Hippocampal formation (tissue), 2 donors: ENCODE measurements at places on chromosomes 12 and 14.
A peak's percentile ranks its signal among the peaks of the same experiment; 100 is the strongest.

DNA sequence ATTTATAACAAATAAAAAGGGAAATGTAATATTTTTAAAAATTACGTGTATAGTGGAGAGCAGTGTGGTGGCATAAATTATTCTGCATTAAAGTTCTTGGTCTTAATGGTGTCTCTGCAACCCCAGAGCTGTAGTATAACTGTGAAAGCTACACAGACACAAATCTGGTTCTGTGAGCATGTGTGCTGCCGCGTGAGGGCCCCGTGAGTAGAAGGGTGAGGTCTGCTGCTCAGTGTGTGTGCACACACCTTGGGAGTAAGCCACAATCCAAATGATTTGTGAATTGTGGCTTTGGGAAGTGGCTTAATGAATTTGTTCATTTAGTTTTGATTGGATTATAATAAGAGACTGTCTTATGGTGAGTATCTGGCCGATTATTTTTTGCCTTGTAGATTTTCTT lies 16.8 kb downstream of the PELI2 start:
- no peak for DNase-seq

DNA sequence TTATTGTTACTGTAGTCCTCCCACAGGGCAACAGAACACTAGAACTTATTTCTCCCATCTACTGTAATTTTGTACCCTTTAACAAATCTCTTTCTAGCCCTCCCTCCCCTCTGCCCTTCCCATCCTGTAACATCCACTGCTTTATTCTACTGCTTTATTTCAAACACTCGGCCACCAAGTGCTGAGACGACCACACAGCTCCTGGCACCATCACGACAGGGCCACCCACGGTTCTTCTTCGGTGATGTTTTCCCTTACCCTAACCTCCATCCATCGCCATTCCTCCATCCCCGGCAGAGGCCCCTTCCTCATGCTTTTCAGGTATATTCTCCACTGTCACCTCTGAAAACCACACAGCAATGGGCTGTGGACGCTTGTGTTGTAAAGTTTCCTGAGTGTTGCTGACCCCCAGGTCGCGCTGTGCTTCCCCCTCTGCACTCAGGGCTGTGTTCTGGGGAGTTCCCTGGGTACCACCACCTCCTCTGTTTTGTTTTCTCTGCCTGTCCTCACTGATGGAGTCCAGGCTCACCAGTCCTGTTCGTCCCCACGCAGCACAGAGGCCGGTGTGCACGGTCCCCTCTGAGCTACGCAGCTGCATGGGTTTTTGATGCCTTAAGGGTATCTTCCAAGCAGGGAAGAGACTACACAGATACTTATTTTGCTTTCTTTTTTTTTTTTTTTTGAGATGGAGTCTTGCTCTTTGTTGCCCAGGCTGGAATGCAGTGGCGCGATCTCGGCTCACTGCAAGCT lies 207.2 kb upstream of the TMEM132C start:
- DNase-seq = no peak

- no peak for DNase-seq
These were observed 51.0 kb downstream of the ST8SIA1 start for GRCh38 chr12:22283508-22283907.

GRCh38 chr14:36517242-36518030 lies 2.6 kb downstream of the NKX2-1 start:
- DNase-seq = no peak

GRCh38 chr12:11840366-11840765 lies 190.9 kb downstream of the ETV6 start:
- DNase-seq = no peak

DNA sequence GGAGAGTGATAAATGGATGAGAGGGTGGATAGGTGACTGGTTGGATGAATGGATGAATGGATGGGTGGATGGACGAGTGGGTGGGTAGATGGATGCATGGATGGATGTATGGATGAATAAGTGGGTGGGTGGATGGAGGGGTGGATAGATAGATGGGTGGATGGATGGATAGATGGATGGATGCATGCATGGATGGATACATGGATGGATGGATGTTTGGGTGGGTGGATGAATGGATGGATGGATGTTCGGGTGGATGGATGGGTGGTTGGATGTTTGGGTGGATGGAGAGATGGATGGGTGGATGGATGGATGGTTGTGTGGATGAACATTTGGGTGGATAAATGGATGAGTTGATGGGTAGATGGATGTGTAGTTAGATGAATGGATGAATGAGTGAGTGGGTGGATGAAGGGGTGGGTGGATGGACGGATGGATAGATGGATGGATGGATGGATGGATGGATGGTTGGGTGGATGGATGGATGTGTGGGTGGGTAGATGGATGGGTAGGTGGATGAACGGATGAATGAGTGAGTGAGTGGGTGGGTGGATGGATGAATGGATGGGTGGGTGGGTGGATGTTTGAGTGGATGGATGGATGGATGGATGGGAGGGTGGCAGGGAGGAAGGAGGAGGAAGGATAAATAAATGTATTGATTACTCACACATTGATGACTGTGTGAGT lies 9.7 kb upstream of the TMEM179 start:
- no peak for DNase-seq

- no peak for DNase-seq
These were observed 19.3 kb downstream of the CCDC62 start for GRCh38 chr12:122793685-122794106.

- DNase-seq = no peak
These were observed 173.3 kb downstream of the ANO2 start for GRCh38 chr12:5771756-5772155.

DNA sequence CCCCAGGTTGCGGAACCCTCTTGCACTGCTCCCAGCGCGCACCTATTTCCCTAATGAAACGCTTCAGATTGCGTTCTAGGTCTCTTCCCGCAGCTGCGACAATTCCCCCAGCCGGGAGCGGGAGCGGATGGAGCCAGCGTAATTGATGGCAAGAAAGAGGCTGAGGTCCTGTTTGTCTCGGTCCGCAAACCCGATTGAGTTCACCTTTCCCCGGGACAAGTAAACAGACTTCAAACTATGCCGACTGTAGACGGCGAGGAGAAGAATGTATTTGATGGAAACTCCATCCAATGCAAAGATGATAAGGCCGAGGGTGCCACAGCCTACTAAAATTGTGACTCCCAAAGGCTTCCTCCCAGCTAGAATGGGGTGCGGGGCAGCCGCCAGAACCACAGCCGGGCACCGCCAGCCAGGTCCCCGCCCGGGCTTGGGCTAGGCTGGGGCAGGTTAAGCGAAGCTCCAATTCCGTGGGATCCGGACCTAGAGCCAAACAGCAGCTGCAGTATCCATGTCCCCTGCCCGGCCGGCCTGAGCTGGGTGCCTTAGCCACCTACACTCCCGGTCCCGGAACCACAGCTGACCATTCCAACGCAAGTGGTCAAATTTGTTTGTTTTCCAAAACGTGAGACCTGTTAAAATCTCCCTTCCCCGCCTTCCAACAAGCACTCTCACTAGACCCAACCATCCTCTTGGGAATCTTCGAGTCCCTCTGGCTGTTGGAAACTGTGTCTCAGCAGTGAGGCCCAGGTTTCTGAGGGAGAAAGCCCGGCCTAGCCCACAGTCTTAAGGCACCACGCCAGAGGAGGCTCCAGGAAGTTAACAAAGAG lies 5.5 kb downstream of the NKX2-1 start:
- no peak for DNase-seq

DNA sequence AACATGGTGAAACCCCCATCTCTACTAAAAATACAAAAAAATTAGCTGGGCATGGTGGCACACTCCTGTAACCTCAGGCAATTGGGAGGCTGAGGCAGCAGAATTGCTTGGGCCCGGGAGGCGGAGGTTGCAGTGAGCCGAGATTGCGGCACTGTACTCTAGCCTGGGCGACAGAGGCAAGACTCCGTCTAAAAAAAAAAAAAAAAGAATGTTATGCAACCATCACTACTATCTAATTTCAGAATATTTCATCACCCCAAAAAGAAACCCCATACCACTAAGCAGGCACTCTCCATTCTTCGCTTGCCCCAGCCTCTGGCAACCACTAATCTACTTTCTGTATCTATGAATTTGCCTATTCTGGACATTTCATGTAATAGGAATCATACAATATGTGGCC lies 68.8 kb upstream of the AMN start:
- no peak for DNase-seq

GRCh38 chr14:31550589-31550988 lies 10.6 kb upstream of the NUBPL start:
- no peak for DNase-seq

GRCh38 chr14:24036169-24036962 lies 15.4 kb upstream of the CARMIL3 start:
- DNase-seq = peak; percentile 77

GRCh38 chr12:1542599-1542998 lies 51.8 kb downstream of the FBXL14 start:
- DNase-seq = no peak

DNA sequence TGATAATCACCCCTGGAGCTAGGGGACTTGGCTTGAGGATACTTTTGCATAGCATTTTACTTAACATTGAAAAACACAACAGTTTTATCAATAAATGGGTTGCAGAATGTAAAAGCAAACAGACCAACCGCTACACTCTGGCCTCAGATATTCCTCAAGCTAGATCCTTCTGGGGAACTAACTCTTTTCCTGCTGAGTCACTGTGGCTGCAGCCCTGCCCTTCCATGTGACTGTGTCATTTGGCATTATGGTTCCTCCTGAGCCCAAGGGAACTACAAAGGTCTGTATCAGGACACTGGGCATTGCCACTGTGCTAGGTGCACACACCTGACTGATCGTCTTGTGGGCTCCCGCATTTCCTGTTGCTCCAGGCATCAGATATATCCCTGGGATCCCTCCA lies 56.6 kb downstream of the TTC9 start:
- no peak for DNase-seq

- no peak for DNase-seq
These were observed 28.0 kb upstream of the ADIPOR2 start for GRCh38 chr12:1662761-1663439.

- DNase-seq = no peak
These were observed 23.5 kb downstream of the KTN1 start for GRCh38 chr14:55603401-55603953.

- DNase-seq = no peak
These were observed 119.4 kb downstream of the SAMD4A start for GRCh38 chr14:54686219-54686870.

DNA sequence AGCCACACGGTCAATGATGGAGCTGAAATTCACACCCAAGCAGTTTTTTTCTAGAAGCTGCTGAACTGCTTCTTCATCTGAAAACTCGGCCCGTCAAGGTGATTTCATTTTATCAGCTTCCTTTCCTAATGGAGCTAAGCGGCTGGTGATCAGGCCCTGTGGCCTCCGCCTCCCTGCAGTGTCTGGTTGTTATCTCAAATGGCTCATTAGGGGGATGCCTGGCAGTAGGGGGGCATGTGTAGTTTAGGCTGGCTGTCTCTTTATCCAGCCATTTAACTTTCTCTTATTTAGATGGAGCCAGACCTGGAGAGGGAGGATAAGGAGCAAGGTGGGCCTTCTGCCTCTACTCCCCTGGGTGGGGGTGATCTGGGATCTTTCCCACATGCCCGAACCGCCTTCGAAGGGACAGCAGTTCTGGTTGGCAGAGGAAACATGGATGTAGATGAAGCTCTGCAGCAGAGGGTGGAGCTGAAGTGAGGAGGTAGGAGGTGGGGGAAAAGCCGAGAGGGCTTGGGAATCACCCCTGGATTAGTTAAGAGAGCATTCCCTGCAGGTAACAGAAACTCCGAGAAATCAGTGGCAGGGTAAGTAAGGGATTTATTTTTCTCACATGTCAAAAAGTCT lies 64.4 kb downstream of the TGFB3 start:
- no peak for DNase-seq

DNA sequence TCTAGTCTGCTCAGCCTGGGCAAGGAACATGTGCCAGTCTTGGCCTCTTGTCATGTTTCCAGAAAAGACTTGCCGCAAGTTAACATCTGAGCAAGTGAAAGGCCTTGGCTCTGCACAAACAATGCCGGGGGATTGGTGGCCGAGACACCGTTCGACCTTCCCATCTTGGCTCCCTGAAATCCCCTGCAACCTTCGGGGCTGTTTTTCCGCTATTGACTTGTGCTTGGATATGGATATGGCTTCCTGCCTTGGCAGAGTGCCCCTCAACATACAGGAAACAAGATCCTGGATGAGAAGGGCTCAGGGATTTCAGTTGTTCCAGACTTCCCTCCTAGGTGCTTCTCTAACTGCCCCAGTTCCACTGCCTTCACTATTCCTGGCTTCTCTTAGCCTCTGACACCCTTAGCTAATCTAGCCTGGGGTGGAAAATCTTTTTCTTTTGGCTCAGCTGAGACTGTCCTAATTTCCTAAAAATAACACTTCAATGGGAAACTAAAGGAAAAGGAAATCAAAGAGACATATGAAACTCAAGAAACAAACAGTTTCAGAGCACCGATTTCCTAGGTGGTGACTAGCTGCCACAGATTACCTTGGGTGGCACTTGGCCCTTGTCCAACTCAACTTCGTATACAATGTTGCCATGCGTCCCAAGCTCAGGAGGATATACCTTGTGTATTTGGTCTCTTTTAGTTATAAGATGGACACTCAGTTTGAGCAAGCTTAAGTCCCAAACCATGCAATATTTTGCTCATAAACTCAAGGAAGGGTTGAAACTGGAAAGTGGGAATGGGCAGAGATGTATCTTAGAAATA lies 33.9 kb downstream of the RDH12 start:
- DNase-seq = no peak

DNA sequence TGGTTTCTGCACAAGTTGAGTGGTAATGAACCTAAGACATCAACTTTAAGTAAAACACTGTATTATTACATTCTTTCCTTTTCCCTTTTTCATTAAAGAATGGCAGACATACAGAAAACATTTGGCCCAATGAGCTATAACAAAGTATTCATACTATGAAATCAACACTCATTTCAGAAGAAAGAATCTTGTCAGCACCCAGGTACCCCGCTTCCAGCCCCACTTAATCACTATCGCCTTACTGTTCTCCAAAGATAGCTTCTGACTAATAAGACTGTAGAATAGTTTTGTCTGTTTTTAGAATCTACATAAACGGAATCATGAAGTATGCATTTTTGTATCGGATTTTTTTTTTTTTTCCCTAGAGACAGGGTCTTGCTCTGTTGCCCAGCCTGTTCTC lies 9.5 kb downstream of the CNTN1 start:
- DNase-seq = no peak

- DNase-seq = peak; percentile 69
These were observed 52.0 kb upstream of the RNU6-8 start for GRCh38 chr14:32254952-32255679.

- DNase-seq = no peak
These were observed 56.4 kb upstream of the RNU6-8 start for GRCh38 chr14:32259368-32260013.

DNA sequence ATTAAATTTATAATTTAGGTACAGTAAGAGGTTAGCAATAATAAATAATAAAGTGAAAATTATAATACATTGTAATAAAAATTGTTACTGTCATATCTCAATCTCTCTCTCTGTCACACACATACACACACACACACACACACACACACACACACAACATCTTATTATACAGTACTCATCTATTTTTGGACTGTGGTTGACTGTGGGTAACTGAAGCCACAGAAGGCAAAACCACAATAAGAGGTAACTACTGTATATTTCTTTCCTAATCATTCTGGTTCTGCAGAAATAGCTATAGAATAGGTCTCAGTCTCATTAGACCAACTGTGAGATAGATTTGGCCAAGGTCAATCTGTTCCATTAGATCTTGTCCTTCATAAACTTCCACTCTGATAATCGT lies 33.1 kb upstream of the PTPRO start:
- DNase-seq = no peak
